DMS53 (cell line): ENCODE measurements at places on chromosomes 11 and 22.

GRCh38 chr22:40642316-40642715, 5.8 kb upstream of the MRTFA start:
- DNase-seq: no peak

DNA sequence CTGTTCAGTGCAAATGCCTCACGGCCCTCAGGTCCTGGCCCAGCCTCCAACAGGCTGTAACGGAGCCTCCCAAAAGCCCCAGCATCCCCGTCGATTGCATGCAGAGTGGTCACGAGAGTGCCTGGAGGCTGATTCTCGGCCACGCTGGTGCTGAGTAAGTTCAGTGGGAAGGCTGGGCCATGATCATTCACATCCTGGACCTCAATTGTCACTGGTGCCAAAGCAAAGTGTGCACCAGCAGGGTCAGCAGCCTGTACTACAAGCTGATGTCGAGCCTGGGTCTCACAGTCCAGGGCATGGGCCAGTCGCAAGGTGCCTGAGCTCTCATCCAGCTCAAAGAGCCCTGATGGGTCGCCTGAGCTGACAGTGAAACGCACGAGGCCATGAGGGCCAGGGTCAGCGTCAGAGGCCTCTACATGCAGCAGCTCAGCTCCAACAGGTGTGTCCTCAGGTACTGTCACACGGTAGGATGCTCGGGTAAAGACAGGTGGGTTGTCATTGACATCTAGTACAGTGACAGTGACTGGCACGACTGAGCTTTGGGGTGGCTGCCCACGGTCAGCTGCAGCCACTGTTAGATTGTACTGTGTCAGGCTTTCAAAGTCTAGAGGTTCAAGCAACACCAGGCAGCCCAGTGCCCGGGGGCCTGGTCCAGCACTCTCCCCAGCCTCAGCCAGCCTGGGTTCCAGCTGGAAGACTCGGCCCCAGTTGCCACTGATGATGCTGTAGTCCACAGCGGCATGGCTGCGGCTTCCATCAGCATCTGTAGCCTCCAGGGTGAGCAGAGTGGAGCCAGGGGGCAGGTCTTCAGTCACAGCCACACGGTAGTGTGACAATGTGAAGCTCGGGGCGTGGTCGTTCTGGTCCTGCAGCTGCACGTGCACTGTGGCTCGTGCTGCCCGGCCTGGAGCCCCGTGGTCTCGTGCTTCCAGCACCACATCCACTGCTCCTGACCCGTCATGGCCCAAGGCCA, 4.5 kb upstream of the TPP1 start:
- no peak for DNase-seq

DNA sequence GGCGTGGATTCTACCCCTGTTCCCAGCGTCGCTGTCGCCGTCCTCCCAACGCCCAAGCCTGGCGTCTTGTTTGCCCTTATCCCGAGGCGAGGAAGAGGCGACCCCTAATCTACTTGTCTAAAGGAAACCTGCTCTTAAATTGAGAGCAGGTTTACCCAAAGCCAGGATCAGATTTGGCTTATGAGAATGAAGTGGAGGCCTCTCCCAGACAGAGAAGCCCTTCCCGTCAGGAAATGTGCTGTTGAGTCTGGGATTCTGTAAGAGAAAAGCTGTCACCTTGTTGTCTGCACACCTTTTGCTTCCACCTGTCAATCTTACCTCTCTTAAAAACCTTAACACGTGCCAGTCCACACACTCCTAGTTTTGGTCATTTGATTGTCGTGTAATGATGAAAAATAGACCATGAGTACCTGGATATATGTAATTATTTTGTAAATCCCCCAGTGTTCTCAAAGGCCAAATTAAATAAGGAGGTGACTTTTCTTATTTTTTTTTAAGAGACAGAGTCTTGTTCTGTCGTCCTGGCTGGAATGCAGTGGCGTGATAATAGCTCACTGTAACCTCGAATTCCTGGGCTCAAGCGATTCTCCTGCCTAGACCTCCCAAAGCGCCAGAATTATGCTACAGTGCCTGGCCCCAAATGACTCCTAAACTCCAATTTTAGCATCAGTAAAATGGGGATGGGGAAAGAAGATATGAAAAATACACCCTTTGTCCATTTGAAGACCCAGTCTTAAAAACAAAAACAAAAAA, 627 bp downstream of the GTF2H1 start:
- peak; percentile 39 for DNase-seq

DNA sequence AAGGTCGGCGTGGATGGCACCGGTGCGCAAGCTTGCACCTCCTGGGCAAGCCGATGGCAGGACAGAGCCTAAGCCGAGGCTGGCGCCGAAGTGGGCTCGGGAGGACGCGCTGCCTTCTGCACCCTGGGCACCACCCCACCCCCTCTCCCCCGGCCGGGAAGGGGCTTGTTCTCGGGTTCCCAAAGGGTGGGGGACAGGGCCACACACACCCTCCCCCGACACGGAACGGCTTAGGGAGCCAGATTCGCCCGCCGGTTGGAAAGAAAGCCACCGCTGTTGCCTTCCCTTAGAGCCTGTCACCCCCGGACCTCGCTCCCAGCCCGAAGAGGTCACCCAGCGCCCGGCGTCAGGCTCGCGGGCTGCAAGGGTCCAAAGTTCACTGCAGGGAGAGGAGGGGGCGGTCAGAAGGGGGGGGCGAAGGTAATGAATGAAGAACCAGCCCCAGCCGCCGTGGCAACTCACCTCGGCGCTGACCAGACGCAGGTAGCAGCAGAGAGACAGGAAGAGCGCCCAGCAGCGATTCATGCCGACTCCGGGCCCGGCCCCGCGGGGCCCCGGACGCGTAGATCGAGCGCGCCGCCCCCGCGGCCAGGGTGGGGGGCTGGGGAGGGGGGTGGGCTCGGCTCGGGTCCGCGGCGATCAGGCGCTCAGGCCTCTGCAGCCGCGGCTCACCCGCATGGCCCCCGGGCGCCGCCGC, 1.2 kb downstream of the PDGFB start:
- DNase-seq: peak; percentile 81

DNA sequence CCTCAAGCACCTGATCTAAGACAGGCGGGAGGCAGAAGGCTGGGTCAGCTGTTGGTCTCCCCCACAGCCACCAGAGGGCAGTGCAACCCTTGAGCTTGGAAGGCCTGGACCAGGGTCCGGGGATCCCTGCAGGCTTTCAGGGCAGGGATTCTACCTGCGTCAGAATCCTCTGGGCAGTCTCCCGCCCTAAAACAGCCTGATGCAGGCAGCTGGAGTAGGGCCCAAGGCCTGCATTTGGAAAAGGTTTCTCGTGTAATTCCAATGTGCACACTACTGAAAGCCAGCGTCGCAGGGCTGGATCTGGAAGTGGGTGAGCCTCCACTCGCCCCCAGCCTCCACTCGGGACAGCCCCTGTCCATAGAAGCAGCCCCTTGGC, 31.8 kb downstream of the BID start:
- peak; percentile 86 for DNase-seq

DNA sequence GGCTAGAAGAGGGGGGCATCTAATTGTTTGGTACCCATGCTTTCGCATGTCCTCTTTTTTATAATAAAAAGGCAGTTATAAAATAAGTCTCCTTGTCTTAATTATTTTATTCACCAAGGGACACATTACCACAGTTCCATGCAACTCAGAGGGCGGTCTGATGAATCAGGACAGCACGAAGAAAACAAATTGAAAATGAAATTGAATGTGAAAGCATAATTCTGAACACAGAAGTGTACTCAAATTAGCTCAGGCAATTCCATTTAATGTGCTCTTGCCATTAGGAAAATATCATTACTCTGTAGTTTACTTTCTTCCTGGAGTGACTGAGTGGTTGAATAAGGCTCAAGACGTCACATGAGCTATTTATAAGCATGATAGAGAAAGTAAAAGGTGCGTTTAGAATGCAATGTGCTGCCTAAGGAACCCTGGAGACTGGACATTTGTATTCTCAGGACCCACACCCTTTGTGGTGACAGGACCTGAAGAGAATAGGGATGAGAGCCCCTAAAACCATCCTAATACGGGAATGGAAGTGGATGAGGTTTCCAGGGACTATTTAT, 59.6 kb downstream of the MTNR1B start:
- no peak for DNase-seq

- no peak for DNase-seq
These were observed 6.7 kb downstream of the OR5AN1 start for GRCh38 chr11:59365232-59366018.

DNA sequence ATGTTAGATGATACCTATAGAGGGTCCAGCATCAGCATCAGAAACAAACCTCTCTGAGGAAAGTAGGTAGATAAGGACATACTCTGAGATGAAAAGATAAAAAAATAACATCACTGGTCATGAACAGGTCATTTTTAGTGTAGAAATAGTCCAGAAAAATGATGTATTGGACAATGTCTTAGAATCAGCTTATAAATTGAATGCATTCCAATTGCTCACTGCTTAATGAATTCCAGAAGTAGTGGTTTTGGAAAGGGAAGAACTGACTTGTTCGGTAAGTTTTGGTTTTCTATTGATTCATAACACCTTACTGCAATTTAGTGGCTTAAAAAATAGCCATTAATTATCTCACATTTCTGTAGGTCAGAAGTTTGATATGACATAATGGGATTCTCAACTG, 929.5 kb upstream of the CCDC90B start:
- no peak for DNase-seq

- DNase-seq: peak; percentile 70
These were observed 39.3 kb downstream of the PDGFB start for GRCh38 chr22:39205344-39206021.

DNA sequence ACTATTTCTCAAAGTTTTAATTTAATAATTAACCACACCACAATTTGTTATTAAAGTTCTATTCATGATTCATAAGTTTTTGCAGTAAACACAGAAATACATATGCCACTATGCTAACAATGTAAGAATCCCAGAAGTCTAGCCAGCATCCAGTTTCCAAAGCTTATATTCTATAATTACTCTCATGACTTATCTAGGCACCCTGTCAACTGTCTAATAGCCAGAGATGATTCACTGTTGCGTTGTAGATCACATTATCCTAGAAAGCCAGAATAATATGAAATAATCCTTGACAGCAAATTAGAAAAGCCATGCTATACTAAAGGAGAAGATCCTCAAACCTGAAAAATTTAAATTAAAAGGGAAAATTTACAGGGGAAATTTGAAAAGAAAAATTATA, 141.0 kb downstream of the SOX6 start:
- no peak for DNase-seq

DNA sequence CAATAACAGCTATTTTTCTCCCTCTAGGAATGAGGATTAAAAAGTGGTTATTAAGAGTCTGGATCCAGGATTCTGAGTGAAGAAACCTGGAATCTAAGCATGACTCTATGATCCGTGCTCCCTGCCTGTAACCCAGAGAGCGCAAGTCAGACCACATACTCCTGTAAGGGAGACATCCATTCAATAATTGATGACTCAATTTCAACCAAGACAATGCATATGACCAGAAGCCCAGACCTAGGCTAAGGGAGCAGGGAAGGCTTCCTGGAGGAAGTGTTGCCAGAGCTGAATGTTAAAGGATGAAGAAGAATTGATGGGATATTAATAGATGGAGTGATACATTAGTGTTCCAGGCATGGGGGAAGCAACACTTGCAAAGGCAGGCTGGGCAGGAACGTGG, 13.8 kb upstream of the PAMR1 start:
- DNase-seq: no peak

GRCh38 chr11:47394322-47395222, 13.8 kb upstream of the SLC39A13 start:
- no peak for DNase-seq

DNA sequence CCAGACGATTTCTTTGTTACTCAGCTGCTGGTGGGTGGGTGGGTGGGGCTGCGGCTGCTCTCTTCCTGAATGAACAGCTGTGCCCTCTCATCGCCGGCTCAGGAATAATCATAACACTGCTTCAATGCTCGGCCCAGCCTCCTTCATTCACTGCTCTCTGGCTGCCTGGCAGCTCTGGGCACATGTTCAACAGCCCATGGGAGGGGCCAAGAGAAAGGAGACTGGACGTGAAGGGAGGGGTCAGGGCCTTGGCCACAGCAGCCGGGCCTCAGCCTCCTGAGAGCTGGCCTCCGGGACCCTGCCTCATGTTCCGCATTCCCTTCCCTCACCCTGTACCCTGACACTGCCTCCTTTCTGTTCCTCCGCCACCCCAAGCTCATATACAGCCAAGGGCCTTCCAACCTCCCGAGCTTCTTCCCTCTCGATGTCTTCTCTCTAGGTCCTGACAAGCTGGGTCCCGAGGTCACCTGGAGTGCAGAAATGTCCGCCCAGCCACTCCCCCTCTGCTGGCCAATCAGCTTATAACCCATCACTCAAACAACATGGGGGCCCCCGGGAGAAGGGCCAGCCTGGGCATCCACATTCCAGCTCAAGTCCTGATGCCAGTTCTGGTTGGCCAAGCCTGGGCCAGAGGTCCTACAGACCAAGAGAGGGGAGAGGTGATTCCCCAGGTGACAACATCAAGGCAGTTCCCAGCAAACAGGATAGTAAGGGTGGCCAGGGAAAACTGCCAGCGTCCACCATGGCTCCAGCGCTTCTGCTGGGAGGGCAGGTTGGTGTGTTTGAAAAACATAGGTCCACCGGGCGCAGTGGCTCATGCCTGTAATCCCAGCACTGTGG, 3.2 kb upstream of the CSDC2 start:
- no peak for DNase-seq

DNA sequence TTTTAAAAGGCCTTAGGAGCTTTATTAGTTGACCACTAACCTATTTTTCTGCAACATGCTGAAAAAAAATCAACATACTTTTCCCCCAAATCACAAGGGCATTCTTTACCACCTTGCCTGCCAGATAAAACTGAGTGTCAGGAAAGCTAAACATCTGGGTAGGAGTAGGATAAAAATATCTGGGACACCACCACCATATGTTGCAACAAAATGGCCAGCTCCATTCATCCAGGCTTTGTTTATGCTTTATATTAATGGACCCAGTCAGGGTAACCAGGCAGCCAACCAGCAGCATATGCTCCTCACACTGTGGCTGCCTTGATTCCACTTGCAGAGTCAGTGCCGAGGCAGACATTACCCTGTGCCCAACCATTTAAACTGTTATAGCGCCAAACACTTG, 1024.5 kb downstream of the LRRC4C start:
- DNase-seq: no peak

GRCh38 chr11:59771605-59772004, 16.4 kb downstream of the STX3 start:
- no peak for DNase-seq

- DNase-seq: peak; percentile 45
These were observed 24.0 kb upstream of the CADM1 start for GRCh38 chr11:115528225-115528624.

GRCh38 chr11:82906931-82907330, 5.4 kb downstream of the DDIAS start:
- DNase-seq: no peak

GRCh38 chr22:19520007-19520406, 4.2 kb downstream of the CLDN5 start:
- no peak for DNase-seq

- DNase-seq: peak; percentile 73
These were observed 74.5 kb upstream of the LMO1 start for GRCh38 chr11:8338138-8338537.
